DND-41 (cell line): ENCODE measurements at places on chromosomes 3 and 15.
A peak's percentile ranks its signal among the peaks of the same experiment; 100 is the strongest.

- DNase-seq: no peak
Observed at GRCh38 chr3:126180477-126181397, at the start of gene ALDH1L1. TSS of gene ALDH1L1 (minus strand) at chr3:126180586. CDS start at chr3:126160979, 19,607 bp downstream.

GRCh38 chr3:56366641-56367162 lies 101.6 kb downstream of the ERC2 start:
- no peak for DNase-seq

GRCh38 chr3:21750080-21750696 lies 822 bp downstream of the ZNF385D start:
- no peak for DNase-seq

DNA sequence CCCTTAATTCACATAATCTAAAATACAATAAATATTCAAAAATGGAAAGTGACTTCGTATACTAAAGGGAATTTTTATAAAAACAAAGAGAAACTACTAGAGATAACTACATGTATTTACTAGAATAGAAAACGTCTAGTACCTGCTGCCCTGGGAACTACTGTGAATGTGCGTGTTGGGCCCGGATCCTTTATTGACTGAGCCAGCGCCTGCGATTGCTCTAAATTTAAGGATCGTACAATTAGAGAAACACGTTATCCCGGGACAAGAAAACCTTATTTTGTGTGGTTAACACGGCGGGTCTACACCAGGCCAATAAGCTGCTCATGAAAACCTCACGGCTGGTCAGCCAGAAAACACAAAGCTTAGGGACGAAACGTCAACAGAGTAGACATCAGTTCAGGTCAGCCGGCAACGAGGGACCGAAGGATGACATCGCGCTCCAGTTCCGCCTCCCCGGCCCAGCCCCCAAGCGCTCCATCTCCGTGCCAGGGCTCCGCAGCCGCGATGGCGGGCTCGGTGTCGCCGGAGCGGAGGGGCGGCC lies 555 bp downstream of the TM2D3 start:
- no peak for DNase-seq

DNA sequence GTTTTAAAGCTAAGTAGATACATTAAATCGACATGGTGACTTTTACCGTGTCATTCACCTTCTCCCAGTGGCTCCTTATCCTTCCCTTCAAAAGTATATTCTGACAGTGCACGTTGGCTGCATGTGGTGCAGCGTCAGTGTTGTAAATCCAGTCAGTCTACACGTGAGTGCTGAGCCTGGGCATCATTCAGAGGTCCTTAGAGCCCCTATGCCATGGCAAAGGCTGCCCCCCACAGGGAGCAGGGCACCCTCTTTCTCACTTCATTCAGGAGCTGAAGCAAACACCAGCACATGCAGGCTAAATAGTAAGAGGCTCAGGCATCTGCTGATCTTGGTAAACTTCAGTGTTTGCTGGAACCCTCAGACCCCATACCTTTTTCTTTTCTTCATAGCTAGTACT lies 43.3 kb downstream of the RASGRP1 start:
- DNase-seq: no peak

DNA sequence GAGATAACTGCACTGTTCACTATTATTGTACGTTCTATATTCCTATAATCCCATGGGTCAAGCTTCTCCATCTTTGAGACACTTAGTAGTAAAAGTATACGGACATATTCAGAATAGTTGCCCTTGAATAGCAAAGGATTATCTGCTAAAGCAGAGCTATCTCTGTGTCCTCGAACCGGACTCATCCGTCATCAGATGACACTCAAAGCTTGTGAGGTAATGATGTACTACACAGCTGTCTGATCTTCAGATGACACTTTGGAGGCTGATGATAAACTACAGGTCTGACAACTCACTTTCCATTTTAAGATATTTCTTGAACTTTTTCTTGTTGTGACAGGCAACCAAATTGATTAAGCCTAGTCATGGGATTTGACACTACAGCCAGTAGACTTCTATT lies 240.2 kb downstream of the SCAPER start:
- DNase-seq: no peak

- peak; percentile 17 for DNase-seq
Observed at GRCh38 chr3:125594581-125595011, 701 bp downstream of the OSBPL11 start.

GRCh38 chr3:114093016-114093380 lies 36.5 kb downstream of the QTRT2 start:
- no peak for DNase-seq

DNA sequence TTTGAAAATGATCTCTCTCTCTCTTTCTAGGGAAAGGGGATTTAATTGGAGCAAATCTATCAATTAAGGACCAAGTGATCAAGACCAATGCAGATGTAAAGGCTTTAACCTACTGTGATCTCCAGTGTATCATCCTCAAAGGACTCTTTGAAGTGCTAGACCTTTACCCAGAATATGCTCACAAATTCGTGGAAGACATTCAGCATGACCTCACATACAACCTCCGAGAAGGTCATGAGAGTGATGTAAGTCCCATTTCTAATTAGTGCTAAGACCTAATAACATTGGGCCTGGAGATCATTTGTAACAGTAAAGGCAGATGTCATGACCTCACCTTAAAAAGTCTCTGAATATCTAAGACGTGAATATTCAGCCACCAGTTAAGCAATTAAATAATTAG lies 308.4 kb downstream of the KCNH8 start:
- DNase-seq: no peak

DNA sequence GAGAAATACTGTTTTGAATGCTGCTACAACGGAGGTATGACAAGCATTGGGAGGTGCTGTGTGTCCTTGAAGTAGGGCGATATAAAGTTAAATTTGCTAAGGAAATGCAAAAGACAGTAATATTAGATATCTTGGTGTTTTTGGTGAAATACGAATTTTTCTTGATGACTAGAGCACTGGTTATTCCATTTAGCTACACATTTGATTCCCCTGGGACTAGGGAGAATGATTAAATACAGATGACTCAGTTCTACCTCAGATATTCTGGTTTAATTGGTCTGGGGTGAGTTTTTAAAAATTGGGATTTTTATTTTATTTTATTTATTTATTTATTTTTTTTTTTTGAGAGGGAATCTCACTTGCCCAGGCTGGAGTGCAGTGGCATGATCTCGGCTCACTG lies 18.7 kb upstream of the GADL1 start:
- DNase-seq: no peak

DNA sequence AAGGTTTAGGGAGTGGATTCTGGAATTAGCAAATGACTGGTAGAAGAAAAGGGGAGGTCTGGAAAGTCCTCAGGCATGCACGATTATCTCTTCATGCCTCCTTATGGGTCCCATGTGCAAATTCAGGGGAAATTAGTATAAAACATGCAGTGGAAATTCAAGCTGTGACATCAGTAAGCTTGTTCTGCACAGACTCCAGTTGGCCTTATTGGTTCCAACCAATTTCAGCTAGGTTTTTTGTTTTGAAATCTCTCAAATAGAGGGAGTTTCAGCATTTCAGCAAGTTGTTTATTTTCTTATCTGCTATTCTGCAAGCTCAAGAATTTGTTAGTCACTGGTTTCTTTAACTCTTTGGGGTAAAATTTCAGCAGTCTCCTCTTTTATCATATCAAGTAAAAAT lies 774 bp upstream of the TMCO5A start:
- DNase-seq: no peak

DNA sequence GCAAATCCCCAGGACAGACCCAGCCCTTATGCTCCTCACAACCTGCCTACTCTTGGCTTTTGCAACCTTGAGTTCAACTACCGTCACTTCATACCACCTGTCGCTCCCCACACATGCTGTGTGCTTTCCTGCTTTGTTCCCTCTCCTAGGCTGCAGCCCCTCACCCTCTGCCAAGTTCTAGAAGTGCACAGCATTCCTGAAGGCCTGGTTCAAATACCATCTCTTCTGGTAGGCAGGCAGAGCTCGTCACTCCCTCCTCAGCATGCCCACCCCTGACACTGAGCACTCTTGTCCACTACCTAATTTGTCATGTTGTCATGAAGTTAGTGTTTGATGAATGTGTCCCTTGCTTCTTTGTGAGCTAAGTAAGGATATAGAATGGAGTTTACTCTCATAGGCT lies 129.6 kb downstream of the SEMA6D start:
- DNase-seq: no peak

- no peak for DNase-seq
Observed at GRCh38 chr3:155657161-155657560, 87.7 kb downstream of the PLCH1 start.
